Mucosa of descending colon (tissue), 3 donors: ENCODE measurements at places on chromosomes 4 and X.

GRCh38 chr4:2494992-2495391 lies 26.1 kb downstream of the RNF4 start:
- DNase-seq, result no peak

DNA sequence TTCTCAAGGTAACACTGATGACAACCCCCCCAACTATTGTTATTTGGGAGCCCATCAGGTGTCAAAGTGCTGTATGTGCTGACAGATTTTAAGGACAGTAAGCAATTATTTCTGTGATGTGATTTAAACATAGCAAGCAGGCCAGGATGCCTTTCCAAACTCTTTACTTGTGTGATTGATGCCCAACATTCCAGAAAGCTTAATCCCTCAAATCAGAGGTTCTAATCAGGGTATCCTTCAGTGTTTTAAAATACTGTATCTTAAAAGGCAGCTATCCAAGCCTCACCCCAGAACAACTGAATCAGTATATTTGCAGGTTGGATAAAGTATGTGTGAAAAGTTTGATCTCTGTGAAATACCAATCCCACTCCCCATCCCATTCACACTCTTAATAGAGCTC lies 119.7 kb downstream of the GASK1B start:
- no peak for DNase-seq

- no peak for DNase-seq
These were observed 1.9 kb downstream of the STK26 start for GRCh38 chrX:132025041-132025440.

DNA sequence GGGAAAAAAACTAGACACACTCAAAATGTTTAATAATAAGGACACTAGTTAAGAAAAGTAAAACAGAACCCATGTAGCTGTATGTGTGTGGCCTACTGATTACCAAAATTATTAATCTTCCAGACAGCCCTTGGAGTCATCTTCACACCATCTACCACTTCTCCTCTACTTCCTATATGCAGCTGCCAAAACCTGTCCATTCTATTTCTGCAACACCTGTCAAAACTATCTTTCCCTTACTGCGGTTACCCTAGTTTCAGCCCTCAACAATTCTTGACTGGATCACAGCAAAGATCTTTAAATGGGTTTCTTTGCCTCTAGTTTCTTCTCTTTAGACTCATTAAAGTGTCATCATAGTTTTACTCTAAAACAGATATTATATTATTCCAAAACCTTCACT lies 72.6 kb downstream of the GPR82 start:
- no peak for DNase-seq

- DNase-seq, result no peak
These were observed 2.9 kb downstream of the STIM2 start for GRCh38 chr4:26863512-26863911.

DNA sequence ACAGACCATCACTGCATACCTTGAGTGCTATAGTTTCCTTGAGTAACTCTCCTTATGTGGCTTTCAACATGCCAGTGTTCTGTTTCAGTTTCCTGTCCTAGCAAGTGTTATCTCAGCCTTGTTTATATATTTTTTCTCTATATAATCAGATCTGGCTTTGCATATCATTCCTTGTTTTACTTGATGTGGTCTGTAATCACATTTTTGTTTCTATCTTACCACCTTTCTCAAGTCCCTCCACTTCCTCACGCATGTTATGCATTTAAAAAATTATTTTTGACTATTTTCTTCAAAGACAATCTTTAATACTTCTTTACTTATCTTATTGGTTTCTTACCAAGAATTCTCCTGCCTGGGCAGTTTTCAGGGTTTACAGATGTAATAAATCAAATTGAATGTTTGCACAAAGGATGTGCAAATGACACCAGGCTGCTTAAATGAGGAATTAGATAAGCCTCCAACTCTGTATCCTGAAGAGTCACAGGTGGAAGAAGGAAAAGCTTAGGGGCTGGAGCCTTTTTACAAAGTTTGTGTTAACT lies 351.2 kb downstream of the BMPR1B start:
- no peak for DNase-seq

- DNase-seq, result no peak
These were observed 40.4 kb downstream of the MAGEB17 start for GRCh38 chrX:16207634-16208033.

GRCh38 chrX:38943120-38943519 lies 141.9 kb downstream of the MID1IP1 start:
- no peak for DNase-seq

DNA sequence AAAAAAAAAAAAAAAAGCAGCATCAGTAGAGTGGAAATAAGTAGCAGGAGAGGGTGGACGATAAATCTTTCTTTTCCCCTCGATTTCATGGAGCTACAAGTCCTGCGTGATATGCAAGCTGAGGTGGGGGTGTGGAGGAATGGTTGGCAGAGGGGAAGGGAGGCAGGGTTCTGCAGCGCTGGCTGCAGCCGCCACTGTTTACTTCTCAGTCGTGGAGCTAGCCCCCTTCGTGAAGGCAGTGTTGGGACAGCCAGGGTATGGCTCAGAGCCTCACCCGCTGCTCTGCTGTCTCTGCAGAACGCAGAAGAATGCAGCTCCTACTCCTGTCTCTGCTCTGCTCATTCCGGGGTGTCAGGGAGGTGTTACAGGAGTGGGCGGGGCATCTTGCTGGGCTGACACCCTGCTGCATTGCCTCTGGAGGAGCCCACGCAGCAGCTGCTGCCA lies 140.6 kb downstream of the GPM6A start:
- DNase-seq, result no peak

DNA sequence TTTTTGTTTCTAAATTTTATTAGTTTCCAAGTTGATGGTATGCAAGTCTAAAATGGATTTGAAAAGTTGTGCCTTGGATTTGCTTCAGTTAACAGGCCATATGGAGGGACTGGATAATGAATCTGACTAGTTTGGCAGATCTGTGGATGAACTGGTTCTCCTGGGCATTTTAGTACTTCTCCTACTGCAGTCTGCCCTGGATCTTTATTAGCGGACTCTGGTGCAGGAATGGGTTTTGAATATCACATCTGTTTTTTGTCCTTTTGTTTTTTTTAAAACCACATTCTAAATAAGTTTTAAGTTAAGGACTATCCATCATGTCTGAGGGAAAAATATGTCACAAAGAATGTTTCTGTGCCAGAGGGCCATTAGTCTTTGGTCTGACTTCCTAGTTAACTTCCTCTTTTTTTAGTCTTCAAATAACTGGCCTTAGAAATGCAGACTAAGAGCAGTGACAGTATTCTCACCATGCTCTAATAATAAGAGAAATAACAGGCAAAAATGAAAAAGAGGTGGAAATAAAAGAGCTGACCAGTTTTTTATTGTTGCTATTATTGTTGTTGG lies 13.9 kb upstream of the DCK start:
- no peak for DNase-seq

GRCh38 chrX:19739683-19740082 lies 147.7 kb downstream of the SH3KBP1 start:
- DNase-seq, result no peak

DNA sequence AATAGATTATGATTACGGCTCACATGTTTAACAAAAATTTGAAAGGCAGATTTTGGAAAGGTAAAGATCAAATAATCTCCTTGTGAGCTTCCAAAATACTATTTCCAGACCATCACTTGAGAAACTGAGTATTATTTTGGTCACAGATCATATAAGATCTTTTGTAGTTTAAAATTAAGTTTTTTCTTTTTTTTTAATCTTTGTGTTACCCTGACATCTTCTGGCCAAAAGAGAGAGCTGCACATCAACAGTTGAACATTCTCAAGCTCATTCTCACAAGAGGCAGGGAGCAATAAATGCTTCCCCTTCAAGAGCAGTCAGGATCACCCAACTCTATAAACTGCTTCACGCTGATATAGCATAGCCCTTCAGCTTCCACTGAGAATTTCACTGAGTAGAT lies 15.9 kb downstream of the TMEM192 start:
- DNase-seq, result no peak

DNA sequence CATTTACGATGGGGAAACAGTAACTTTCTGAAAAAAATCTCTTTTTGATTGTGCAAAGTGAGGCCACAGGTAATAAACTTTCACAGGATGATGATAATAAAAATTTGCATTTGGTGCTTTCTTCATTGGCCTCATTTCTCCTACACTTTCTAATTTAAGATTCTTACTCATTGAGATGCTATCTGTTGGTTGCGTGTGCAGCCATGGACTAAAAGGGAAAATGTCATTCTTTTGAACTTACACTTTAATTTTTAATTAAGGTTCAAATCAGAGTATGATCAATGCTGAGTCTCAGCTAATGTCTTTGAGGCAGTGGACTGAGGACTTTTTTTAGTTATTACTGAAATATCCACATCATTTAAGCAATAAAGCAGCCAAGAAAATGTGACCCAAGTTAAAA lies 87.6 kb downstream of the SEL1L3 start:
- DNase-seq, result no peak

DNA sequence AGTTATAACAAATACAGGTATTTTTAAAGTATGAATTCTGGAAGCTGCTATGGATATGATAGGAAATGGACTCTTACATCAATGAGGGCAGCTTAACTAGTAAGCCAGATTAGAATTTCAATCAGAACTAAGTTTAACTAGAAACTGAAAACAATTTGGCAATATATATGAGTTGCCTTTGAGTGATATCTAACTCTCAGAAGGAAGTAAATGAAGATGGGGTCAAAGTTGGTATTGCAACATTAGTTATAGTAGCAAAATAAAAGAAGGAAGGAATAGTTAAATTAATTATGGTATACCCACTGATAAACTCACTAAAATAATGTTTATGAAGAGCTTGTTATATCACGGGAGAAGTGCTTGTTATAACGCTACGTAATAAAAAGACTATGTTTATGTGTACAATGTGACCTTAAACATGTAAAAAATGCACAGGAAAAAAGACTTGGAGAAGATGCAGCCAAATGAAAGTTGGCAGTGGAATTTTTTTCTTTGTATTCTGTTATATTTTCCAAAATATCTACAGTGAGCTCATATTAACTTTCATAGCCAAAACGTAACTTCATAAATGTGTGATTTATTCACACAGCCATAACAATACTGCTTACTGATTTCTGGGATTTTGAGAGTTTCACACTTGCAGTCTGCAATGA lies 34.5 kb downstream of the PHKA2 start:
- no peak for DNase-seq

DNA sequence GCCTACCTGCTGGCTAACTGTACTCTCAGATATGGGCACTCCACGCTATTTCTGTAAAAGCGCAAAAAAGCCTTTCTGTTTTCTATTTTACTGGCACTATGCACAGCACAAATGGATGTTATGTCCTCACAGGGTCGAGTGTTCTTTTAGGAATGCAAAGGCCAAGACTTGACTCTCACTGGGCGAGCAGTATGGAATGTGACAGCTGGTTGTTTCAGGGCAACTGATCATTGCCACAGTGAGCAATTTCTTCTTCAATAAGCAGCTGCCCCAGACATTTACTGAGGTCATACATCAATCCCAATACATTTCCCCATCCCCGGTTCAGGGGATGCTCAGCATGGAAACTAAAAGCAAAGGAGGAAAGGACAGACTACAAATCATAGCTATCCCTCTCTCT lies 58.2 kb downstream of the PDE5A start:
- no peak for DNase-seq

DNA sequence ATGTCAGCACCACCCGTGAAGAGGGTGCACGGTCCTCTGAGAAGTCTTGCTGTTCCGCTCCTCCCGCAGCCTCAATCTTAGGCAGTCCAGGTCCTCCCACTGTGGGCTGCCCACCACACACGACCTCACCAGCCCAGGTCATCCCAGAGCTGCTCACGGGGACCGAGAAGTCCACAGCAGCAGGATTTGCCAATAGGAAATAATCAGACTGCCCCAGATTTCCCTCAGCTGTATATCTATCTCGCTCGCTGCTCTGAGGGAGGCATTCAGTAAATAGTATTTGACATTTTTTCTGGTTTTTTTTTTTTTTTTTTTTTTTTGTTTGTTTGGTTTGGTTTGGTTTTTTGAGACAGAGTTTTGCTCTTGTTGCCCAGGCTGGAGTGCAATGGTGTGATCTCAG lies 83.8 kb downstream of the STOX2 start:
- no peak for DNase-seq

DNA sequence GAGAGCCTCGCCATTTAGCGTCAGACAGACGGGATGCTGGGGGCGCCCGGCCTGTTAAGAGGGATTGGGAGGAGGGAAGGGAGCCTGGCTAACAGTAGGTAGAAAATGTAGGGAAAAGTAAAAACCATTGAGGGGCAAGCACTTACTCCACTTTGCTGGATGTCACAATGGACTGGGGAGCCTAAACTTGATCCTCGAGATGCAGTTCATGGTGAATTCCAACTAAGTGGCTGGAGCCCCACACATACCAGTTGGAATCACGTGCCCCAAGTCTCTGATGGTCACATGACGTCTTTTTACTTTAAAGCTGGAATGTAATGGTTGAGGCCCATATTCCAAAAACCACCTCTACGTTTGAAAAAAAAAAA lies 1.5 kb downstream of the PLS3 start:
- DNase-seq, result no peak

- no peak for DNase-seq
These were observed 931.1 kb upstream of the TENM3 start for GRCh38 chr4:181312066-181312465.

DNA sequence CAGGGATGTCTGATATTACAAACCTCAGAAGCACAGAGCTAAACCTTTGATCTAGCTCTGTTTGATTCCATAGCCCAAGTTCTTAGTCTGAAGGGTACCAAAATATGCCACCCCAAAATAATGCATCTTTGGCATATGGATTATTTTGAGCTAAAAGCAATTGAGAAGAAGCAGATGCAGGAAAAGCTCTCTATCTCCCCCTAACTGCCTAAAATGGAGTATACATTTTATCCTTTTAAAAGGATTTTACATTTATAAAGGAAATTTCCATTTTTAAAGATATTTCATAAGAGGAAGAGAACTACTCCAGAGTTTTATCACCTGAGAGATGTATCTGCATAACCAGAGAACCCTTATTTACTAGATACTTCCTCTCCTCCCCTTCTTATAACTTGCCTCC lies 158.7 kb downstream of the ZNF674 start:
- no peak for DNase-seq

DNA sequence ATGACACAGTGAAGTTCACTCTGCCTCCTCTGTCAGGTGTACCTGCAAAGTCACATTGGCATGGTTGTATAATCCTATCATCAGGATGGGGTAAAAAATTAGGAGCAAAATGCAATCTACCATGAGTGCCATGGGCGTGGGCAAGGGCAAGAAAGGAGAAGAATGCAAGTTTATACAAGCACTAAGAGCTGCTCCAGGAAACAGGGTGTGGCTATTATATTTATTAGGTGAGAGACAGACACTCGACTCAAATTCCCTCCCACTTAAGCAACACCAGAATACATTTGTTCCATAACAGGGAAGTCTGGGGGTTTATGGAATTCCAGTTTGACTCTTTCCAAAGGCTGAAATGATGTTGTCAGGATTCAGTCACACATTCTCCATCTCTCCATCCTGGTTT lies 378.8 kb downstream of the BCOR start:
- no peak for DNase-seq

GRCh38 chr4:158624889-158625478 lies 46.7 kb downstream of the C4orf46 start:
- peak; percentile 40 for DNase-seq

DNA sequence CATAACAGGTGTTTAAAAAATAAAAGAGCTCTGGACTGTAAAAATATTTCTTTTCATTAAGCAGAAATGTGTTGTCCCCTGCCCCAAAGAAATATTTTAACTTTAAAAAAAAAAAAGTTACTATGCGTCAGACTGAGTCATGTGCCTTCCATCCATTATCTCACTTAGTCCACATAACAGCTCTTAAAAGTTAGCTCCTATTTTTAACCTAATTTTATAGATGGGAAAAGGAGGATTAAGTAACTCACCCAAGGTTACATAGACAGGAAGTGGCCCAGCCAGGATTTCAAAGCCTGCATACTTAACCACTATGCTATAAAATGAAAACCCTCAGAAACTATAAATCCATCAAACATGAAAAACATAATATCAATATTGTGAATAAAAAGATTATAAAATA lies 97.7 kb downstream of the MANBA start:
- DNase-seq, result no peak
